ENCODE measurements at places on chromosomes 11 and 22.

GRCh38 chr22:29317827-29318454, 2.4 kb upstream of the RASL10A start:
- DNase-seq: no peak

GRCh38 chr11:65427691-65428577, 5.3 kb downstream of the NEAT1 start:
- no peak for DNase-seq

DNA sequence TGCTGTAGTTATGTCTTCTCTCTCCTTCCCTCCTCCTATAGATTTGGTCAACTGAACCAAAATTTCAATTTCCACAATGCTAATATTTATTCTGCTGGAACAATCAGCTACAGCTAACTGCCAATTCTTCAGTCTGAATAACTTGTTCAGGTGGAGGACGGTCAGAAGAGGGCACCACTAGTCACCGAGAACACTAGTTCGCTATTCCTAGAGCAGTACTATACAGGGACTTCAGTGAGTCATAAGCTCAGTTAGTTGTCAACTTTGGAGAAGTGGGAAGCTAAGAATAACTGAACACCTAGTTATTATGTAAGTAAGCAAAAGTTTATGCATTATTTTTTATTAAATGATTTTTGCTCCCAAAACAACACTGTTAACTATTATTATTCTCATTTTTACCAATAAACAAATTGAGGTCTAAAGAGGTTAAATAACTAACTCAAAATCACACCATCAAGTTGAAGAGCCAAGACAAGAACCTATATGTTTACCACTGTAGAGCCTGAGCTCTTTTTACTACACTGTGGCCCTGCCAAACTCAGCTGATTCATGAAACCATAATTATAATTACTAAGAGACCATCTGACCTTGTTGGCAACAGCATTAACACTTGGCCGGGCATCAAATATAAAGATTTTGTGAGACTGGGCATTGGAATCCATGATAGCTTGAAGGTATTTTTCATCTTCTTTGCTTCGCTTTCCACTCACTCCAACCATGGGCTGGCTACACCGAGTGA, 59.0 kb downstream of the CEP57 start:
- DNase-seq: no peak

DNA sequence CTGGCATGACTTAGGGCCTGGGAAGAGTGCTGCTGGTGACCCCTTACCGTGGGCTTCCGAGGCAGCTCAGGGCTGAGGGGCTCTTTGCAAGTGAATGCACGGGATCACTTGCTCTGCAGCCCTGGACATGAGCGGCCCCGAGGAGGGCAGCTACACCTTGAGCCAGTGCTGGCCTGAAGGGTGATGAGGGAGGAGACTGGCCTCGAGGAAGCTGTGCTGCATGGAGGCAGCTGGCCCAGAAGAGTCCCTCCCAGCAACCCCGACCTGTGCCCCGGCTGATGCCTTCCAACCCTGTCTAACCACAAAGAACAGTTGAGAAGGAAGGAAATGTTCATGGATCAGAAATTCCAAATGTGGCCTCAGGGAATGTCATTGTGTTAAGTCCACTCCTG, 45.2 kb downstream of the TBX1 start:
- DNase-seq: no peak

GRCh38 chr11:132336781-132337535, 966.5 kb downstream of the NTM start:
- no peak for DNase-seq

GRCh38 chr11:71574418-71574817, 8.3 kb downstream of the KRTAP5-11 start:
- no peak for DNase-seq

DNA sequence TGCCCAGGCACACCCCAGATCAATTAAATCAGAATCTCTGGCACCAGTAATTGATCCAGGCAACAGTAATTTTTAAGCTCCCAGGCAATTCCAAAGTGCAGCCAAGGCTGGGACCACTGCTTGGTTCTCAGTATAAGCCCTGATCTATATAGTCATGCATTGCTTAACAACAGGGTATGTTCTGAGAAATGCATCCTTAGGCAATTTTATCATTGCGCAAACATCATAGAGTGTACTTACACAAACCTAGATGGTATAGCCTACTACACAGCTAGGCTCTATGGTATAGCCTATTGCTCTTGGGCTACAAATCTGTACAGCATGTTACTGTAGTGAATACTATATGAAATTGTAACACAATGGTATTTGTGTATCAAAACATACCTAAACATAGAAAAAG, 651 bp upstream of the C11orf42 start:
- no peak for DNase-seq

DNA sequence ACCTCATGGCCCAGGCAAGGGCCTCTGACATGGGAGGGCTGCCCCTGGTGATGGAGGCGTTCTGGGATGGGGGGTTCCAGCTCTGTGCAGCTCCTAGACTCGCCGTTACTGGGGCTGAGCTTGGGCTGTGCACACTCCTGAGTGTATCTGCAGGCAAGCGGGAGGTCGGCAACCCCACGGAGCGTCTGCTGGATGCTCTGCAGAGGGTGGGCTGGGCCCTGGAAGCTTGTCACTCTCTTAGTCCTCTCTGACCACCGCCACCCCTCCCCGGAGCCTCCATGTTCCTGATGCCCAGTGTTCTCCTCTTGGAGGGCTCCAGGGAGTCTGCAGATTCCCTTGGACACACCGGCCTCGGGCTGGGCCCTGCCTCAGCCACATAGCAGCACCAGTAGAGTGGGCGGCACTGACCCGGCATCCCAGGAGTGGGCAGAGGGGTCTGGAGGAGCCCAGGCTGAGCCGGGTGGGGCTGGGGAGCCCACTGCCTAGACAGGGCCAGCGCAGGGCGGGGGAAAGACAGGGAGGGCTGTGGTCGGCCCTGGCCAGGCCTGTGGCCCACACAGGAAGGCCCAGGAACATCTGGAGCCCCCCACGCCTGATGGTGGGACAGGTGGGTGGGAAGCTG, 20.6 kb upstream of the MUC5B start:
- no peak for DNase-seq

DNA sequence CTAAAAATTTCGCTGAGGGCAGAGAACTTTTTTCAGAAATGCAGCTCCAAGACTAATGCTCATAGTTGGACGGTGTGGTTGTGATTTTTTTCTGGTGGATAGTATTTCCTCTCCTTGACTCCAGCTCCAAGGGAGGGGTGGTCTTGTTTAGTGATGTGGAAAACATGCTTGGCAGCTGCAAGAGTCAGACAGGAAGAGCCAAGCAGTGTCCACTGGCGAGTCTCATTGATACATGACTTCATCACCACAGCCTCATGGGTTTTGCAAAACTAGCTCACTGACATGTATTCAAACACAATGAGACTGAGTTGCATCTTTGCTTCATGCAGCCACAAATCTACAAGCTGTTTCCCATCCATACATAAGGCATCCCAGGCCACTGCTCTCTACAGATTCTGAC, 7.3 kb upstream of the KCNJ1 start:
- DNase-seq: no peak

- no peak for DNase-seq
These were observed 177.1 kb downstream of the BRD1 start for GRCh38 chr22:49650336-49651241.

DNA sequence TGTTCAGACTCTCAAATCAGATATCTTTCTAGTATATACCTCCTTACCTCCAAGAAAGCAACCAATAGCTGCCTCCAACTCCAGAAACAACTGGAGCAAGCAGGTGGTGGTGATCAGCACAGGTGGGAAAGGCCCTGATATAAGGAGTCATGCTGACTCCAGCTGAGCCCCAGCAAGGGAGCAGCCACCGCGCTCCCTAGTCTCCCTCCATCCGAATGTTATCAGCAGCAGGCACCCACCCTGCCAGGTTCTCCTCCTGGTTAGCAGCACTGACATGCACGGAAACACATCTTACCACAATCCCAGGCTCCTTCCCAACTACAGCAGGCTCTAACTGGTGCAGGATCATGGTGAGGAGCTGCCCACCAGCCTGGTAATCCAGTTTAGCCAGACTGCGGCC, 18.5 kb upstream of the STK33 start:
- no peak for DNase-seq

GRCh38 chr11:119376197-119376847, 5.2 kb downstream of the USP2 start:
- DNase-seq: no peak

- no peak for DNase-seq
These were observed 38.7 kb downstream of the CD82 start for GRCh38 chr11:44604171-44604581.

- DNase-seq: no peak
These were observed 111.0 kb upstream of the ARHGAP42 start for GRCh38 chr11:100575860-100576717.

GRCh38 chr11:73141309-73142127, 600 bp downstream of the FCHSD2 start:
- peak; percentile 56 for DNase-seq

GRCh38 chr11:123145220-123145619, 49.8 kb downstream of the CLMP start:
- DNase-seq: no peak

- no peak for DNase-seq
These were observed 350.1 kb downstream of the CASP12 start for GRCh38 chr11:104547996-104548661.

Measured in activated naive CD4-positive, alpha-beta T cell (primary cell).